ENCODE measurements at places on chromosomes 6 and 20.

GRCh38 chr6:46933751-46934150 is 12.0 kb upstream of the ADGRF5 start:
- no peak for DNase-seq

DNA sequence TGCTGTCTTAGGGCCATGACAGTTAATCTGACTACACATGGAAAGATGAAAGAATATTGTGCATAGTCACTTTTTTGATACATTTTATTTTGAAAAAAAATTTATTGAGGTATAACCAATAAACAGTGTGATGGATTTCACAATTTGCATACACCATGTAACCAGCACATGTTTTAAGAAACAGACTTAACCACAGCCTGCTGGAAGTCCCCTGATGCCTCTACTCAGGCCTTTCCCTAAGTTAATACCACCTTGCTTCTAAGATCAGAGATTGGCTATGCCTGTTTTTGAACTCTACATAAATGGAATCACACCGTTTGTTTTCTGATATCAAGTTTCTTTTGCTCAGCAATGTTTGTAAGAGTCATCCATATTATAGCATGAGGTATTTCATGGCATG is 136.3 kb downstream of the CFAP61 start:
- no peak for DNase-seq

- no peak for DNase-seq
Observed at GRCh38 chr6:39754514-39755115, 29.4 kb upstream of the KIF6 start.

GRCh38 chr6:148969603-148970061 is 222.8 kb downstream of the UST start:
- DNase-seq = peak; percentile 25

DNA sequence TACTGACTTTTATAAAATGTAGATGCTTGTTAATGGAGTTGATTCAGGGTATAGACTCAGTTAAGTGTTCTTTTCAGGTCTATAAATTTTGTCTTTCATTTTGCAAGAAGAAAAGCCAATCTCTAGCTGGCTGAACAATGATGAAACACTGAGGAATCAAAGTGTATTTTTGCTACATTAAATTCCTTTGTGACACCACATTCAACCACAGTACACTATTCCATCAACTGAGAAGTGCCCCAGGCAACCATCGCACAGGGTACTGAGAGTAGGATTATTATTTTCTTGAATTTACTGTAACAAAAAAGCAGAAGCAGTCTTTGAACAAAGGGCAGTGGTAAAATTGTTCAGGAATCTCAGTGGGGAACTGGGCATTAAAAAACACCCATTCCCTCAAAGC is 83.6 kb downstream of the PREP start:
- DNase-seq = no peak

DNA sequence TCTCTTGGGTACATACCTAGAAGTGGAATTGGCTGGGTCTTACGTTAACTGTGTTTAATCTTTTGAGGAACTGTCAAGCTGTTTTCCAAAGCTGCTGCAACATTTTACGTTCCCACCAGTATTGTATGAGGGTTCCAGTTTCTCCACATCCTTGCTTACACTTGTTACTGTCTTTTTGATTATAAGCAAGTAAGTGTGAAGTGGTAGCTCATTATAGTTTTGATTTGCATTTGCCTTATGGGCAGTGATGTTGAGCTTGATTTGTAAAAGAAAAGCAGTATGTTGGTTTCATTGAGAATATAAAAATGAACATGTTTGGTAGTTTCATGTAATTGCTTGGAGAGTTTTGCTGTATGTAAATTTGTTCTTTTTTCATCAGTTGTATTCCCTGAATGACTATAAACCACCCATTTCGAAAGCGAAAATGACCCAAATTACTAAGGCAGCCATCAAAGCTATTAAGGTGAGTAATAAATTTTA is 40.4 kb downstream of the SCAF8 start:
- no peak for DNase-seq

DNA sequence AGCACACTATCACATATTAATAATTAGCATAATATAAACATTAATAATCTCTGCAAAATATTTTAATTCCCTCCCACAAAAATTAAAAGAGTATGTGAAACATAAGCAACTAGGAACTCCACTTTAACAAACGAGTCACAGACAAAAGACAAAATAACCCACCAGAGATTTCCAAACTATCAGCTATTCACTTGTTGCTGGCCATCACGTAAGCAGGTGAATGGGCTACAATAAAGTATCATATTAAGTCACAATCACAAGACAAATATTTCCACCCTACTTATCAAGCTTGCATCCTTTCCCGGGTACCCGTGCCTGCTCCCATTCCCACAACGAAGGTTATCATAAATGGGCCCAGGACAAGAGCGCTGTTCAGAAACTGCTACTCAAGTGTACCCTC is 2.5 kb downstream of the HDAC2 start:
- DNase-seq = no peak

DNA sequence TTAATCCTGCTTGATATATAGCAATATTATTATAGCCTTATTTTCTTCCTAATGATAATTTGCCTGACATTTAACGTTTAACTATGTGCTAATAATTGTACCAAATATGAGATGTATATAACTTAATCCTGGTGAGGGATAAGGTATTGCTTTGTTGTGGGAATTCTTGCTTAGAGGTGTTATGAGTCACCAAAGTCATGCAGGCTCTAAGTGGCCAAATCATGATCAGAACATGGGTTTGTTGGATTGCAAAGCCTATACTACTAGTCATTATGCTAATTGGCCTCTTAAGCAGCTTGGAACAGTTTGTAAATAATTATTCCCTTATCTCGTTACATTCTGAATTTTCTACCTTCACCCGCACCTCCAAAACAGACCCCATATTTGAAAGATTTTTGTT is 21.9 kb upstream of the C6orf141 start:
- no peak for DNase-seq

DNA sequence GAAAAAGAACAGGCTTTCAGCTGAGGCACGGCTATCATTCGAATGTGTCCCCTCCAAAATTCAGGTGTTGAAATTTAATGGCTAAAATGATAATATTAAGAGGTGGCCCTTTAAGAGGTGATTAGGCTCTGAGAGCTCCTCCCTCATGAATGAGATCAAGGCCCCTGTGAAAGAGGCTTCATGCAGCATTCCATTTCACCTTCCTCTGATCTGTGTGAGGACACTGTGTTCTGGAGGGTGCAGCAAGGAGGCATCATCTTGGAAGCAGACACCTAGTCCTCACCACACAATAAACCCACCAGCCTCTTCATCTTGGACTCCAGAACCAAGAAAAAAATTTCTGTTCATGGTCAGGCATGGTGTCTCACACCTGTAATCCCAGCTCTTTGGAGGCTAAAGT is 56.4 kb downstream of the PPP1R14C start:
- DNase-seq = no peak

DNA sequence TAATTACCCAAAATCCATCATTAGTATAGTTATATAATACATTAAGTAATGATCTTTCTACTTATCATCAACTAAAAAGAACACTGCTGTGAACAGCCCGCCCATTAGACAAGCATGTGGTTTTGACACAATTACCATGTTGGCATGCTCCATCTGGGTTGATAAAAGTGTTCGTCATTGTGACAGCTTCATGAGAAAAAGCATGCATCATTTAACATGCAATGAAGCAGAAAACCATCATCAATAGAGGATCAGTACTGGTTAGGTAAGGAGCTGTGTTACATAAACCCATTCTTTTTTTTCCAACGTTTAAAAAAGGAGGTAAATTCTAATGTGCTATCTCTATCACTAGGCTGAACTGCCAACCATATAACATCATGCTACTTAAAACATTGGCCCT is 101.9 kb downstream of the EPB41L2 start:
- no peak for DNase-seq

DNA sequence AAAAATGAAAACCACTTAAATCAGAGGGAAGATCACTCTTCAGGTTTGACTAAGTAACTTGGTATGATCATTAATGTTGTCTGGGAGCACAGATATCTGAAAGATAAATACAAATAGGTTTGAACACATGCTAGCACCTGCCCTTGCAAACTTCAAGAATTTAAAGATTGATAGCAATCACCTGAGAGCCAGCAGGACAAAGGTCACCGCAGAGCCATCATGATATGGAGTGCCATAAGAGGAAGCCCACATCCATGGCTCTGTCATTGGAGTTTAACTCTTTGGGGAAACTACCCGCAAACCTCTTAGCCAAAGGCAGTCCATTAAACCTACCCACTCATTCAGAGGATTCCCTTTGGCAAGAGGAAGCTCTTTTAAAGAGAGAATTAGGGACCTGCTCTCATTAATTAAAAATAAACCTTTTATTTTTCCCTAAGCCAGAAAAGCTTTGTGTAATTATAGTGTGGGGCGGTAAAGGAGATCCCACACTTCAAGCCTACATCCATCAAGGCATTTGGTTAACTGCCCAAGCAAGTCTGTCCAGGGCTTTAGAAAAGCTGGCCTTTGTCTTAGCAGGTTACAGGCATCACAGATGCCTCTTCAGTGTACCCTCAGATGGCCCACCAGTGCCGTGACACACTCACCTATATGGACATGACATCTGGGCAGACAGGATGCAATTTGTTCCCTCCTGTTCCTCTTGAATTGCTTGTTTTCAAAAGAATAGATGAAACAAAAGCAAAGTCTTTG is 73.0 kb downstream of the SASH1 start:
- DNase-seq = no peak

- DNase-seq = no peak
Observed at GRCh38 chr6:169809386-169809785, 58.0 kb downstream of the ERMARD start.

- DNase-seq = no peak
Observed at GRCh38 chr6:152241013-152241766, 396.0 kb downstream of the SYNE1 start.
